ENCODE measurements at places on chromosomes 6 and 20.

GRCh38 chr20:58714340-58714922, 21.8 kb downstream of the NPEPL1 start:
- DNase-seq = no peak

- DNase-seq = no peak
These were observed 26.5 kb downstream of the PDE10A start for GRCh38 chr6:165636402-165637048.

GRCh38 chr6:8435845-8436168, 462 bp upstream of the SLC35B3 start:
- DNase-seq = no peak

DNA sequence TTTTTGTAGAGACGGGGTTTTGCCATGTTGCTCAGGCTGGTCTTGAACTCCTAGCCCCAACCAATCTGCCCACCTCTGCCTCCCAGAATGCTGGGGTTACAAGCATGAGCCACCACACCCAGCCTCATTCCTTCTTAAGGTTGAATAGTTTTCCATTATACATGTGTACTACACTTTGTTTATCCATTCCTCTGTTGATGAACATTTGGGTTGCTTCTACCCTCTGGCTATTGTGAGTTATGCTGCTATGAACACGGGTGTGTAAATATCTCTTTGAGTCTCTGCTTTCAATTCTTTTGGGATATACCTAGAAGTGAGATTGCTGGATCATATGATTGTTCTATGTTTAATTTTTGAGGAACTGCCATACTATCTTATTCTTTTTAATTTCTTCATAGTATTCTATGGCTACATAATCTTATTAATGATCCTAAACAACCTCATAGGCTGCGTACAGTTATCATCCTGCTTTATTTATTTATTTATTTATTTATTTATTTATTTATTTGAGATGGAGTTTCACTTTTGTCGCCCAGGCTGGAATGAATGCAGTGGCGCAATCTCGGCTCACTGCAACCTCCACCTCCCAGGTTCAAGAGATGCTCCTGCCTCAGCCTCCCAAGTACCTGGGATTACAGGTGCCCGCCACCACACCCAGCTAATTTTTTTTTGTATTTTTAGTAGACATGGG, 49.2 kb upstream of the TLDC2 start:
- no peak for DNase-seq

- no peak for DNase-seq
These were observed 202.3 kb downstream of the TSHZ2 start for GRCh38 chr20:53174454-53174853.

- DNase-seq = no peak
These were observed 41.1 kb upstream of the TRDN start for GRCh38 chr6:123677897-123678296.
